ENCODE measurements at places on chromosomes 3 and 15. TPM values are rescaled to one million over a fixed set of nuclear protein-coding genes. Genes with fewer than 3 reads are reported as not detected.

DNA sequence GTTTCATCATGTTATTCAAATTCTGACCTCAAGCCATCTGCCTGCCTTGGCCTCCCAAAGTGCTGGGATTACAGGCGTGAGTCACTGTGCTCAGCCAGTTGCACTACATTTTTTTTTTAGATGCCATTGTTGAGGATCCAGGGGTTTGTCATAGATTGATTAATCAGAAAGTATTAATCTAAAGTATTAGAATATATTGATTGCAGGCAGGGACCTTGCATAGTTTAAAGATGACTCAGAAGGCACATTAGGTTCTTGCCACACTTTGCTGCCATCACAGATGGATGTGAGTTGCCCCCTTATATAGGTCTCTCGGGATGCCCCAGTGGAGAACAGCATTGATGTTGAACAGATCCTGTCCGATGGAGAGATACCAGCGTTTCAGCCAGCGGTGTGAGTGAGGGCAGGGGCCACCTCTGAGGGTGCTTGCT is 41.1 kb downstream of the IGF1R start:
- DNase-seq, result peak; percentile 43

- no peak for DNase-seq
Observed at GRCh38 chr3:194750491-194750828, 64.8 kb downstream of the FAM43A start.

Gene DTWD1
- total RNA-seq, result 21.1 TPM

Gene ROBO1
- total RNA-seq, result 71.7 TPM

GRCh38 chr3:194301730-194302129 is 49.4 kb downstream of the CPN2 start:
- no peak for DNase-seq

Gene DNAH12
- total RNA-seq, result 0.23 TPM

Gene GPR62
- total RNA-seq, result not detected

DNA sequence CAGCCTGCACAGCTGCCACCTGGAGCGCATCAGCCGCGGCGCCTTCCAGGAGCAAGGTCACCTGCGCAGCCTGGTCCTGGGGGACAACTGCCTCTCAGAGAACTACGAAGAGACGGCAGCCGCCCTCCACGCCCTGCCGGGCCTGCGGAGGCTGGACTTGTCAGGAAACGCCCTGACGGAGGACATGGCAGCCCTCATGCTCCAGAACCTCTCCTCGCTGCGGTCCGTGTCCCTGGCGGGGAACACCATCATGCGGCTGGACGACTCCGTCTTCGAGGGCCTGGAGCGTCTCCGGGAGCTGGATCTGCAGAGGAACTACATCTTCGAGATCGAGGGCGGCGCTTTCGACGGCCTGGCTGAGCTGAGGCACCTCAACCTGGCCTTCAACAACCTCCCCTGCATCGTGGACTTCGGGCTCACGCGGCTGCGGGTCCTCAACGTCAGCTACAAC is 20.4 kb downstream of the NRROS start:
- DNase-seq, result no peak

- DNase-seq, result no peak
Observed at GRCh38 chr15:70518201-70519003, 245.0 kb downstream of the UACA start.

Gene RASL12
- total RNA-seq, result 0.36 TPM

- no peak for DNase-seq
Observed at GRCh38 chr15:77739591-77740378, 107.1 kb upstream of the LINGO1 start.

Gene IL17RE
- 3.7 TPM for total RNA-seq

Gene GP9
- total RNA-seq, result not detected

DNA sequence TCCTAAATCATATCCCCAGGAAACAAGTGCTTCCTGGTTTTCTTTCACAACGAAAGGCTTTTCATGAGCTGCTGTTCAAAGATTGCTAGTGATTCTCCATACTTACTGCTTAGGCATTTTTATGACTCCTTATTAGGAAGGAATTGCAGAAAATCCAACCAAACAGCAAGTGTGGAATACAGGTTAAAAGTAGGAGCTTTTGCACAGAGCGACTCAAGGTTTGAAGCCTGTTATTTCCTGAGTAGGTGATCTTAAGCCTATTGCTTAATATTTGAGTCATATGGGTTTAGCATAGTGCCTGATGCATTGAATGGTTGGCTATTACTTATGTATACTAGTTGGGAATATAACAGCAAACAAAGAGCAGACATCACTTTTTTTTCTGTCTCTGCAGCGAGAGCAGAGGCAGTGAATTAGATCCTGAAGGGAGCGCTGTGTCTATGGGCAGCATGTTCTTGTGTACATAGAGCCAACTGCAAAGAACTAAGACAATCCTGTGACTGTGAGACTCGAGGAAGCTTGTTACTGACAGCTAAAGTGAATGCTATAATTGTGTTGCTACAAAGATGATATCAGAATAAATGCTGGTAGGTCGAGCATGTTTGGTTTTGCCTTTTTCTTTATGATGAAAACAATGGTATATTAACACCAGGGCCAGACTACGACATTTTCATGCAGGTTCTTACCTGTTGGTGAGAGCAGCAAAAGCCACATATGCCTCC is 6.3 kb downstream of the TM4SF1 start:
- peak; percentile 40 for DNase-seq

- DNase-seq, result no peak
Observed at GRCh38 chr3:175659670-175660350, 800.7 kb downstream of the NAALADL2 start.

- DNase-seq, result no peak
Observed at GRCh38 chr3:10194328-10195071, 29.8 kb downstream of the IRAK2 start.

DNA sequence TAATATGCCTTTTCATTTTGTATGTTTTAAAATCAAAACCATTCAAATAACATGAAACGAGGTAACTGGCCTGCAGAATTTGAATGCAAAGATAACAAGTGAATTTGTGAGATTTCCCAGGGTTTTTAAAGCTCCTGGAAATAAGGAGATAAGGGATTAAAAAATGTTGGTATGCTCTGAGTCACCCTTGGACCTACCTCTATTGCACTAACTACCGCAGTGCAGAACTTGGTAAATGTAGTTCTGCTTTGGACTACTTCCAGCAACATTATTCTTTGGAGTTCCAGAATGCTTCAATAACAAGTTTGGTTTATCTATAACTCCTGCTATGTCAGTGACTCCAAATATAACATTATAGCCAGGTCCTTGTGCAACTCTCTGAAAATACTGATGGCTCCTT is 201.7 kb downstream of the GAP43 start:
- DNase-seq, result peak; percentile 95

GRCh38 chr3:31048143-31048542 is 153.7 kb upstream of the GADL1 start:
- DNase-seq, result no peak

DNA sequence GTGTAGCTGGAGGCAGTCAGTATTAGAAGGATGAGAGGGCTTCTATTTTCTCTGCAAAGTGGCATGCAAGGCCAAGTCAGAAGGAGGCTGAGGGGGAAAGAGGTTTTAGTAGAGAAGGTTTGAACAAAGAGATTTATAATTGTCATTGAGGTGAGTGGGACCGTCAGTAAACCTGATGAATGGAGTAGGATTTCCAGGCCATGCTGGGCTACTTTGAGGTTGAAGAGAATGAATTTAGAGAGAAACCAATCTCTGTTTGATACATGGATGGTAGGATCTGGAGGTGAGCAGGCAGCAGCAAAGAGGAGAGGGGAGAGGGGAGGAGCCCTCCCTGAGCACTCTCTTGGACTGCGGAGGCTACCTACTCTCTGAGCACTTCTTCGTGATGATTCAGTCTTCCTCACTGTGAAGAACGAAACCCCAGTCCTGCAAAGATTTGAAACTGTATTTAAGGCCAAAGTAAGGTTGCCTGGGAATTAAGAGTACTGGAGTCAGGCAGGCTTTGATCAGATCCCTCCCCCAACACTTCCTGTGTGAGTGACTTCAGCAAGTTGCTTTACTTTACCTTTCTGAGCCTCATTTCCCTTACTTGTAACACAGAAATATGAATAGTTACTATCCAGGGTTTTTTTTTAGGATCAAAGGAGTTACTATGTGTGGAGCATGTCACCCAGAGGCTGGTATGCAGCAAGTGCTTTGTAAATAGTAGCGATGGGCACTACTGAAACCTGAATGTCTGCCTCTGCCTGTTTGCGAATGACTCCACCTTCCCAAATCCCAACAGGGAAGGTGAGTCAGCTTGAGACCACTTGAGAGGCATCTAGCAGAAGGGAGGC is 75.8 kb downstream of the RPL39L start:
- DNase-seq, result peak; percentile 35

DNA sequence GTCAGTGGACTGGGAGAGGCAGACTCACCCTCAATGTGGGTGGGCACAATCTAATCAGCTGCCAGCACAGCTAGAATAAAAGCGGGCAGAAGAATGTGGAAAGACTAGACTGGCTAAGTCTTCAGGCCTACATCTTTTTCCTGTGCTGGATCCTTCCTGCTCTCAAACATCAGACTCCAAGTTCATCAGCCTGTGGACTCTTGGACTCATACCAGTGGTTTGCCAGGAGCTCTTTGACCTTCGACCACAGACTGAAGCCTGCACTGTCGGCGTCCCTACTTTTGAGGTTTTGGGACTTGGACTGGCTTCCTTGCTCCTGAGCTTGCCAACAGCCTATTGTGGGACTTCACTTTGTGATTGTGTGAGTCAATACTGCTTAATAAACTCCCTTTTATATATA is 68.0 kb downstream of the CNTN3 start:
- peak; percentile 28 for DNase-seq

Gene TMC3
- 0.22 TPM for total RNA-seq

- no peak for DNase-seq
Observed at GRCh38 chr3:1987980-1988379, 110.7 kb upstream of the CNTN4 start.

- DNase-seq, result peak; percentile 81
Observed at GRCh38 chr3:143849854-143850549, 1.7 kb upstream of the SLC9A9 start.

GRCh38 chr3:58991026-58991425 is 58.8 kb downstream of the CFAP20DC start:
- peak; percentile 32 for DNase-seq

- no peak for DNase-seq
Observed at GRCh38 chr15:91855684-91856489, 2.4 kb downstream of the SLCO3A1 start.

DNA sequence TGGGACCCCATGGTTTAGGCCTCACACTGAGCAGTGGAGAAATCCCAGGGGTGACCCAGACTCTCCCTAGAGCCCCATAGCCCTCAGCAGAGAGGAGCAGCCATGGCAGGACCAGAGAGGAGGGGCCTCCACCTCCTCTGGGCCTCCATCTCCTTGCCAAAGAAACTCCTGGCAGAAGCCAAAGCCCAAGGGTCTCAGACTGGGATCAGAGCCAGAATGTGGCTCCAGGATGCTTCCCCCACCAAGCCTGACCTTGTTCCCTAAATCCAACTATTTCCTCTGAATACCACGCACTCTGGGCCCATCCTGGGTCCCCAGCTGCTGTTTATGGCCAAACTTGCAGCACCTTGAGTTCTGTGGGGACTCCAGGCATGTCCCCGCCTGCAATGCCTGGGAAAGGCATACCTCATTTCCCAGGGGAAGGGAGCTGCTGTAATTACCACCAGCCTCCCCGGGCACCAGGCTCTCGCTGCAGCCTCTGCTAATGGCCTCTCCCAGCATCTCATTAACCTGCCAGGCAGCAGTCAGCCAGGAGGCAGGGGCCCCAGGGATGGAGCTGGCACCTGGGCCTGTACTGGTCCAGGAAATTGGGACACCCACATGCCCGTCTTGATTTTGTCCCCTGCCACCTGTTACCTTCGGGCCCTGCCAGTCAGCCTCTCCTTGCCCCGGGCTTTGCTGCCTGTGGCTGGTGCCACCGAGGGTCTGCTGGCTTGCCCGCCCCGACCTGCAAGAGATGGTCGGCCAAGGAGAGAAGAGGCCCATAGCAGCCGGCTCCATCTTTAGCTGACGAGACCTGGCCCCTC is 4.6 kb downstream of the CCDC9B start:
- DNase-seq, result no peak

- no peak for DNase-seq
Observed at GRCh38 chr3:171277456-171278298, 182.5 kb downstream of the TNIK start.

- no peak for DNase-seq
Observed at GRCh38 chr3:159448902-159449301, 539.7 kb upstream of the IL12A start.

Gene ADAMTS17
- total RNA-seq, result 0.27 TPM

GRCh38 chr3:192215-192929 is 4.2 kb upstream of the CHL1 start:
- DNase-seq, result no peak

DNA sequence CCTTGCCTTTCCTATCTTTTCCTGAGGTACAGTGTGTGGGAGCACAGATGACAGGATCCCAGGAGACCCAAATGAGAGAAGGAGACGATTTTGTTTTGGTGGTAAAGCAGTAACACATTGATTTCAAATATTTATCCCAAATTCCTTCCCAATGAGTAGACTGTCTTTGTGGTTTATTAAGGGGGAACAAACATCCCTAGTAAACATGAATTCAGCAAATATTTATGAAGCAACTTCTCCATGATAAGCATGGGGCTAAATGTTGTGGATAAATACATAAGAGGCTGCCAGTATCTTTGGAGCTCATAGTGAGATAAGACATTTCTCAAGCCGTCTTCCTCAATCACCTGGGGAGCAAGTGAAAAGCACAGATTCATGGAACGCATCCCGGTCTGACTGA is 460.8 kb upstream of the CFAP20DC start:
- peak; percentile 9 for DNase-seq

Gene RARRES1
- 3.2 TPM for total RNA-seq

Gene UTS2B
- 0.75 TPM for total RNA-seq

Gene SUCLG2
- total RNA-seq, result 20.8 TPM
